Nucleus accumbens (tissue), 56 donors: ENCODE measurements at places on chromosomes 4 and X.

- DNase-seq: no peak
These were observed 117.8 kb upstream of the EDA2R start for GRCh38 chrX:66756717-66757116.

DNA sequence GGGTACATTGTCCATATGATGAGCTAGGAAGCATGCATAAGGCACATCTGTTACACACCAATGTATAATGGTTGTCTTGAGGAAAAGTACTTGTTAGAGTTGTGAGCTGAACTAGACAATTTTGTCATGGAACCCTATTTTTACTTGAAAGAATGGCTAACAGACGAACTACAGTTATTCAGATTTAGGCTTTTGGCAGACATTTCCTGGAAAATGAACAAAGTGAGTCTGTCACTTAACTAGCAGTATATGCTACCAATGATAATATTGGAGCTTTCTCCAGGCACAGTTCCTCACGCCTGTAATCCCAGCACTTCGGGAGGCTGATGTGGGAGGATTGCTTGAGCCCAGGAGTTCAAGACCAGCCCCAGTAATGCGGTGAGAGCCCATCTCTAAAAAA is 61.9 kb upstream of the SLC25A43 start:
- no peak for DNase-seq

DNA sequence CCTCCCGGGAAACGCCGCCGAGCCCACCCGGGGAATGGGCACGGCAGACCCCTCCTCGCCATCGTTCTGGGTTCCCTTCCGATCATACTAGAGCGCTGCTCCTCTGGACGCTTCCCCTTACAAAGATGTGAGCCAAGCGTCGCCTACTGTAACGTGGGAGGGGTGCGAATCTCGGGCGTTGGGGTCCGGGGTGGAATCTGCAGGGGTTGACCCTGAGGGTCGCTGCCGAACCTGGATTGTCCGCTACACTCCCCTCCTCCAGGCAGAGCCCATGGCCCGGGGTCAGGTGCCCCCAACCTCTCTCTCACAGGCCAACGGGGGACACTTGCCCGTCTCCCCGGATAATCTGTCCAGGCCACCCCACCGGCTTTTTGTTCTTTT is 13.8 kb downstream of the BCOR start:
- no peak for DNase-seq

DNA sequence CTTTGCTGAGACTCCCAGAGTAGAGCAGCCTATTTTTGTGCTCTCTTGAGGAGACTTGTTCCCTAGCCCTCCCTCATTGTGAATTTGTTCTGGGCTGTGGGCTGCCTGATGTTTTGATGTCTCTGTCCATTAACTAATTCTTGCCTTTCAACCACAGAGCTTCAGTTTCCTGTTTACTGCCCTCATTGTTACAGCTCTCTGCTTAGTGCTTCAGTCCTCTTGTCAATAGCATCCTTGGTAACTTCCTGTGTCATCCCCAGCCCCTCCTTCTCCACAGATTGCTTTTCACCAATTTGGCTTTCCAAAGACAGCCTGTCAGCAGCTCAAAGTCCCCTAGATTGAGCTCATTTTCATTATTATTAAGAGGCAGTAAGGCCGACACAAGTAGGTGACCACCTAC is 69.9 kb downstream of the COX7B2 start:
- DNase-seq: no peak

- no peak for DNase-seq
These were observed 4.0 kb downstream of the TCEAL8 start for GRCh38 chrX:103250977-103251376.

GRCh38 chr4:3729188-3729881 is 36.9 kb upstream of the ADRA2C start:
- no peak for DNase-seq

GRCh38 chrX:132401935-132402334 is 86.9 kb downstream of the MBNL3 start:
- DNase-seq: no peak

DNA sequence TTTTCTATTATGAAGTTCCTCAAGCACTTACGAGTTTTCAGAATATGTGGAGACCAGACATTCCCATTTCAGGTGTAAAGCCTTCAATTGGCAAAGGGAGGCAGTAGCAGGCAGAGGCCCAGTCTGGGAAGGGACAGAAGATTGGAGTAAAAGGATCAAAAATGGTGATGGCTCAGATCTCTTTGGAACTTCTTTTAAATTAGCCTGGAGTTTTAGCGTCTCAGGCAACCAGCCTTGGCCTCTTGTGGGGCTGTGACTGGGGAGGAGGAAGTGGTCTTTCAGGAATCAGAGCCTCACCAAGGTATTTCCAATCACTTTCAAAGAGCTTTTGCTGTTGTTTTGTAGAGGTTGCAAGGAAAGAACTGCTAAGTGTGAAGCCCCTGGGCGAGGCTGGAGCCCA is 239.1 kb downstream of the FRAS1 start:
- no peak for DNase-seq
